DND-41 (cell line): ENCODE measurements at places on chromosomes 3 and 15.

- H3K27ac ChIP-seq, result no peak overlapping the region
- no peak overlapping the region for H3K4me3 ChIP-seq
- no peaks in the 10 kb centered on the region for H3K27me3 ChIP-seq
- no peaks in the 10 kb centered on the region for H3K36me3 ChIP-seq
- no peaks in the 10 kb centered on the region for H3K4me1 ChIP-seq
- no peak for DNase-seq
Observed at GRCh38 chr15:58524247-58524646, 92.5 kb downstream of the LIPC start.

DNA sequence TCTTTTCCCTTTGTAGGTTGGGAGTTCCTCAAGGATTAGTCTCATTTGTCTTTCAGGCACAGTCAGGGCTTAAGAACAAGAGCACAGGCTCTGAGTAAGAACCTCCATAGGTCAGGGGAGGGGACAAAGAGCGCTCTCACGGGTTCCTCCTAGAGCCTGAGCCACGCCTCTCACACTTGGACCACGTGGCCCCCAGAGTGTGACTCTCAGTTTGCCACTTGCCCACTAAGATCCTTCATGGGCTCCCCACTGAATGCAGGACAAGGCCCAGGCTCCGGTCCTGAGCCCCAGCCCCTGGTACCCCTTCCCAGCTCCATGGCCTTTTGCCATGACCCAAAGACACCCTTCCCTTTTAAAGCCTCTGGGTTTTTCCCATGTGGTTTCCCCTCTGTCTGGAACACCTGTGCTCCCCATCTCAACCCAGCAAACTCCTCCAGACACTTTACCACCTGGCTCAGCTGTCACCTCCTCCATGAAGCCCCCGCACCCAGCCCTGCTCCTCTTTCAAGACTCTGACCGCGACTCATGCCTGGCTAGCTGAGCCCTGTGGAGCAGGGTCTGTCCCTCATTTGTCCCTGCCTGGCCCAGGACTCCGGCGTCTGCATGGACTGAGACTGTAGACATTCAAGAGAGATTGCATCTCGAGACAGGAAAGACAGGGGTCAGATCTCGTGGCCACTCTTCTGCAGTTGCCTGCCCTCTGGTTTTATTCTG, 32.7 kb downstream of the IQSEC1 start:
- no peak for DNase-seq
- no peak overlapping the region for H3K4me3 ChIP-seq
- peaks cover 51% of the 10 kb centered on the region for H3K4me1 ChIP-seq

- no peaks in the 10 kb centered on the region for H3K27me3 ChIP-seq
- 0 out of 2 replicates have a peak, but pooled peaks cover 3% of the 10 kb centered on the region for H3K4me1 ChIP-seq
- no peak overlapping the region for H3K4me3 ChIP-seq
- H3K27ac ChIP-seq, result no peak overlapping the region
Observed at GRCh38 chr3:188133646-188134045, 20.3 kb upstream of the LPP start.

GRCh38 chr3:48024401-48024800, 8.2 kb upstream of the MAP4 start:
- no peaks in the 10 kb centered on the region for H3K27me3 ChIP-seq
- H3K4me1 ChIP-seq, result no peaks in the 10 kb centered on the region
- no peak overlapping the region for H3K4me3 ChIP-seq
- H3K36me3 ChIP-seq, result no peaks in the 10 kb centered on the region

- no peaks in the 10 kb centered on the region for H3K36me3 ChIP-seq
- H3K4me1 ChIP-seq, result no peaks in the 10 kb centered on the region
- no peak for DNase-seq
- H3K4me3 ChIP-seq, result no peak overlapping the region
Observed at GRCh38 chr3:186167646-186168395, 58.9 kb upstream of the ETV5 start.

DNA sequence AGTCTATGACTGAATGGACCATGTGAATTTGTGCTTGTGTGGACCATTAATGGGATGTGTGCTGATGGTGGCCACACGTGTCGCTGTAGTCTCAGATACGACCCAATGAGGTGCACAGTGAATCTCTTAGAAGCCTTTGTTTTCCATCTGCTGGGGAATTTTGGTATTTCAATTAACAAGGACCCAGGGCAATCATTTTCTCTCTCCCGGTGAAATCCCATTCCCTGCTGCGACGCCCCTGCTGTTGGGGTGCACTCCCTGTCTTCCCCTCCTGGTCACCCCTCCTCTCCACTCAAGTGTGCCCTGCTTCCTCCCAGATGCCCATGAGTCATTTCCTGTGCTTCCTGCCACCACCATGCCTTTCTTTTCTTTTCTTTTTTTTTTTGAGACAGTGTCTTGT, 32.7 kb downstream of the EBLN2 start:
- H3K36me3 ChIP-seq, result no peaks in the 10 kb centered on the region
- H3K4me3 ChIP-seq, result no peak overlapping the region
- DNase-seq, result peak; percentile 15

DNA sequence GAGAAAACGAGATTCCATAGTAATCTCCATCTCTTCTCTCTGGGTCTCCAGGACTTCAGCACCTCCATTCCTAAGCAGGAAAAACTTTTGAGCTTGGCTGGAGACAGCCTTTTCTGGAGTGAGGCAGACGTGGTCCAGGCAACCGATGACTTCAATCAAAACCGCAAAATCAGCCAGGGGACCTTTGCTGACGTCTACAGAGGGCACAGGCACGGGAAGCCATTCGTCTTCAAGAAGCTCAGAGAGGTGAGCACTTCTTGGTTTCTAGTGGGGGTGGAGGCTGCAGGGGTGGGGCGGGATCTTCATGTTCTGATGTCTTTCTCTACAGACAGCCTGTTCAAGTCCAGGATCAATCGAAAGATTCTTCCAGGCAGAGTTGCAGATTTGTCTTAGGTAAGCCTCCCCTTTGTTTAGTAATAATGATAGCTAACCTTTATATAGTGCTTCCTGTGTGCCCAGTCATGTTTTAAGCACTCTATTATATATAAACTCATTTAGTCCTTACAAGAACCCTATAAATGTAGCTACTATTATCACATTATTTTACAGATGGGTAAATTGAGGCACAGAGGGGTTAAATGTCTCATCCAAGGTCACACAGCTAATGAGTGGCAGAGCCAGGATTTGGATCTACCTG, 35.0 kb upstream of the TATDN2 start:
- no peak for DNase-seq
- no peaks in the 10 kb centered on the region for H3K4me1 ChIP-seq
- H3K36me3 ChIP-seq, result no peaks in the 10 kb centered on the region
- H3K27ac ChIP-seq, result no peak overlapping the region
- H3K27me3 ChIP-seq, result peaks cover 8% of the 10 kb centered on the region

DNA sequence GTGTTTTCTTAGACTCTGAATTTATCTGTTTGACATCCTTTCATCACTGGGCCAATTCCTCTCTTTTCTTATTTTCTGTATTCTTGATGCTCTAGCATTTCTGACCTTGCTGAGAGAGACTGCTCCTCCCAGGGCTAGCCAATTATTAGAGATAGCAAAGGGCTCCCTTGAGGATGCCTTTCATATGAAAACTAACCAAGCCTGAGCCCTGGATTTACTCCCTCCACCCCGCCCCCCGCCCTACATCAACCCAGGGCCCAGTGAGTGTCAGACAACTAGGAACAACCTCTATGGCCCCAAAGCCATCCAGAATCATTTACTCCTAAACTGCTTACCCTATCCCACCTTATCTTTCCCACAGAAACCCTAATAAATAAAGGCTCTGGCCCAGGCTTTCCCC, 69.7 kb upstream of the LARS2 start:
- H3K27me3 ChIP-seq, result no peaks in the 10 kb centered on the region
- peaks cover 20% of the 10 kb centered on the region for H3K4me1 ChIP-seq
- no peak for DNase-seq

- H3K4me3 ChIP-seq, result no peak overlapping the region
- peak overlapping the region; percentile 71 for H3K27ac ChIP-seq
- DNase-seq, result no peak
- H3K36me3 ChIP-seq, result peaks cover 7% of the 10 kb centered on the region
- H3K27me3 ChIP-seq, result no peaks in the 10 kb centered on the region
- peaks cover 31% of the 10 kb centered on the region for H3K4me1 ChIP-seq
Observed at GRCh38 chr15:52652286-52652685, 26.9 kb downstream of the ATOSA start.

DNA sequence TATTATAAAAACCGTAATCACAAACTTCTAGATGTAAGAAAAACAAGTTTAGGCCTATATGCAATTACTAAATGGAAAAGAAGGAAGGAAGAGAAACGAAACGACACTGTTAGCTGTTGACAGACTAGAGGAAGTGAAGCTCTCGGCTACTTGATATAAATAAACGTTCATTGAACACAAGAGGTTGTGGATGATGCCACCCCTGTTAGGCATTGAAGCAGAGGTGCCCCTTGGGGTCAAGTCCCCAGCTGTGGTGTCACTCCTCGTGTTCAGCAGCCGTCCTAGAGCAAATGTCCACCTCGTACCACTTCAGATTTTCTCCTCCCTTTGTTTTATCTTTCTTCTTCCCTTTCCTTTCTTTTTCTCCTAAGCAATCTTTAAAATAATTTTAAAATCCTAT, 146.5 kb upstream of the UBE2E1 start:
- DNase-seq, result no peak
- peaks cover 5% of the 10 kb centered on the region; the same call in 1 of the 2 replicates for H3K4me1 ChIP-seq
- H3K27me3 ChIP-seq, result no peaks in the 10 kb centered on the region
- no peak overlapping the region for H3K27ac ChIP-seq
- H3K4me3 ChIP-seq, result no peak overlapping the region

DNA sequence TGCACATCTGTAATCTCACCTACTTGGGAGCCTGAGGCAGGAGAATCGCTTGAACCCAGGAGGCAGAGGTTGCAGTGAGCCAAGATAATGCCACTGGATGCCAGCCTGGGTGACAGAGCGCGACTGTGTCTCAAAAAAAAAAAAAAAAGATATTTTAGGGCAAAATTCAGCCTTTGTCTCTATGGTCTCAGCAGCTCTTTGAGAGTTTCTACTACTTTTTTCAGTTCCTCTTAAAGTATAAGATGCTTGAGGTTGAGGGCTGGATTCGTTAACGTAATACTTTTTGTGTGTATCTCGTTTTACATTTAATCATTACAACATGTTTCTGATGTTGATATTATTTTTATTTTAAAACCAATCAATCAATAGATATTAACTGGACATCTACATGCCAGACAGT, 381.2 kb upstream of the TBL1XR1 start:
- no peak for DNase-seq
- H3K4me1 ChIP-seq, result no peaks in the 10 kb centered on the region
- H3K4me3 ChIP-seq, result no peak overlapping the region

GRCh38 chr3:136075218-136075808, 109.8 kb downstream of the PPP2R3A start:
- H3K27me3 ChIP-seq, result no peaks in the 10 kb centered on the region
- DNase-seq, result peak; percentile 78
- H3K4me1 ChIP-seq, result peaks cover 6% of the 10 kb centered on the region
- H3K4me3 ChIP-seq, result no peak overlapping the region

GRCh38 chr3:10614168-10614567, 108.8 kb upstream of the ATP2B2 start:
- no peaks in the 10 kb centered on the region for H3K36me3 ChIP-seq
- H3K4me1 ChIP-seq, result no peaks in the 10 kb centered on the region
- no peak for DNase-seq
- no peak overlapping the region for H3K4me3 ChIP-seq
- H3K27ac ChIP-seq, result no peak overlapping the region

DNA sequence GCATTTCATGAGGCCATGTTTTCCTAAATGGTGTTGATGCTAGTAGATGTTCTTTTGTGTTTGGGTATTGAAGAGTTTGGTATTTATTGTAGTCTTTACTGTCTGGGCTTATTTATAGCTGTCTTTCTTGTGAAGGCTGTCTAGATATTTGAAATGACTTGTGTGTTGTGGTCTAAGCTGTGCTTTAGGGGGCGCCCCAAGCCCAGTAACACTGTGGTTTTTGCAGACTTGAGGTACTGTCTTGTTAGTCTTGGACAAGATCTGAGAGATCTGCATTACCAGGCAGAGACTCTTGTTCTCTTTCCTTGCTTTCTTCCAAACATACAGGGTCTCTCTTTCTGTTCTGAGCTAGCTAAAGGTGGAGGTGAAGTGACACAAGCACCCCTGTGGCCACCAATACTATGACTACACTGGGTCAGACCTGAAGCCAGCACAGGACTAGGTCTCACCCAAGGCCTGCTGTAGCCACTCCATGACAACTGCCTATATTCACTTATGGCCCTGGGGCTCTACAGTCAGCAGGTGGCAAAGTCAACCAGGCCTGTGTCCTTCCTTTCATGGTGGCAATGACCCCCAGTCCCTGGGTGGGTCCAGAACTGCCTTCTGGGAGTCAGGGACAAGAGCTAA, 152.1 kb upstream of the TBC1D5 start:
- no peak overlapping the region for H3K4me3 ChIP-seq
- DNase-seq, result peak; percentile 83
- peaks cover 9% of the 10 kb centered on the region for H3K4me1 ChIP-seq
- no peaks in the 10 kb centered on the region for H3K27me3 ChIP-seq

- H3K4me3 ChIP-seq, result no peak overlapping the region
- H3K36me3 ChIP-seq, result no peaks in the 10 kb centered on the region
- DNase-seq, result no peak
- no peaks in the 10 kb centered on the region for H3K4me1 ChIP-seq
- no peaks in the 10 kb centered on the region for H3K27me3 ChIP-seq
Observed at GRCh38 chr15:81092559-81092902, 41.5 kb upstream of the CFAP161 start.

GRCh38 chr3:126907557-126907956, 75.4 kb upstream of the PLXNA1 start:
- H3K4me3 ChIP-seq, result no peak overlapping the region
- no peaks in the 10 kb centered on the region for H3K36me3 ChIP-seq
- peaks cover 20% of the 10 kb centered on the region for H3K4me1 ChIP-seq
- no peaks in the 10 kb centered on the region for H3K27me3 ChIP-seq

DNA sequence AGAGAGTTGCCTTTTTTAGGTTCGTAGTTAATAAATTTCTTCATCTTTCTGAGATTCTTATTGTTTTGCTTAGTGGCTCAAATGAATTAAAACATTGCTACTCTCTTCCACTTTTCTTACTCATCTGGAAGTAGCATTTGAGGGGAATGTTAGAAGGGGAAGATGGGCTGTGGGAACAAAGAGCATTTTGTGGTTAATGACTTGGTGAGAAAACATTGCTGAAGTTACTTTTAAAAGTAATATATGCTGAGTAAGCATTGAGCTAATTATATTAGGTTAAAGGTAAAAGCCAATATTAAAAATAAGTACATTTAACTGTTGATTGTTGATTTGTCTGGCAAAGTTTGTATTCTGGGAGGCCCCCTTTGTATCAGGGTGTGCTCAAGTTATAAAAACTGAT, 5.7 kb downstream of the MORF4L1 start:
- H3K36me3 ChIP-seq, result peaks cover 53% of the 10 kb centered on the region
- no peak overlapping the region for H3K27ac ChIP-seq
- peaks cover 44% of the 10 kb centered on the region for H3K4me1 ChIP-seq

- H3K27me3 ChIP-seq, result no peaks in the 10 kb centered on the region
- H3K4me1 ChIP-seq, result no peaks in the 10 kb centered on the region
- H3K36me3 ChIP-seq, result no peaks in the 10 kb centered on the region
- DNase-seq, result no peak
Observed at GRCh38 chr15:48416301-48416700, 85.1 kb downstream of the DUT start.

GRCh38 chr3:39108200-39108710, 775 bp downstream of the TTC21A start:
- peak overlapping the region; percentile 64 for H3K4me3 ChIP-seq
- no peaks in the 10 kb centered on the region for H3K36me3 ChIP-seq
- H3K27ac ChIP-seq, result no peak overlapping the region; the same call in 1 of the 2 replicates
- no peaks in the 10 kb centered on the region for H3K27me3 ChIP-seq
- DNase-seq, result peak; percentile 36
